ENCODE measurements at places on chromosomes 2 and 18.

GRCh38 chr2:219912491-219912921 lies 285.1 kb downstream of the SLC4A3 start:
- DNase-seq, result no peak

- no peak for DNase-seq
Observed at GRCh38 chr18:371609-371982, 103.7 kb upstream of the THOC1 start.

GRCh38 chr2:159185401-159186130 lies 100.9 kb downstream of the WDSUB1 start:
- no peak for DNase-seq

DNA sequence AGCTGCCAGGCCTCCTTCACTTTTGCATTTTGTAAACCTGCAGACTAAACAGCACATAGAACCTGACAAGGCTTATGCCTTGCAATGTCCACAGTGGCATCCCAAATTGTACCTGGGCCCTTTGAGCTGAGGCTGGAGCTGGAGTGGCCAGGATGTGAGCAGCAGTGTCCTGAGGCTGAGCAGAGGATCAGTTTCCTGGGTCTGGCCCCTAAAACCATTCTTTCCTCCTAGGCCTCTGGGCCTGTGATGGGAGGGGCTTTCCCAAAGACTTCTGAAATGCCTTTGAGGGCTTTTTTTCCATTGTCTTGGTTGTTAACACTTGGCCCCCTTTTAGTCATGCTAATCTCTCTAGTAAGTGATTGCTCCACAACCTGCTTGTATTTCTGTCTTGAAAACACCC lies 32.8 kb downstream of the FSIP2 start:
- DNase-seq, result no peak

DNA sequence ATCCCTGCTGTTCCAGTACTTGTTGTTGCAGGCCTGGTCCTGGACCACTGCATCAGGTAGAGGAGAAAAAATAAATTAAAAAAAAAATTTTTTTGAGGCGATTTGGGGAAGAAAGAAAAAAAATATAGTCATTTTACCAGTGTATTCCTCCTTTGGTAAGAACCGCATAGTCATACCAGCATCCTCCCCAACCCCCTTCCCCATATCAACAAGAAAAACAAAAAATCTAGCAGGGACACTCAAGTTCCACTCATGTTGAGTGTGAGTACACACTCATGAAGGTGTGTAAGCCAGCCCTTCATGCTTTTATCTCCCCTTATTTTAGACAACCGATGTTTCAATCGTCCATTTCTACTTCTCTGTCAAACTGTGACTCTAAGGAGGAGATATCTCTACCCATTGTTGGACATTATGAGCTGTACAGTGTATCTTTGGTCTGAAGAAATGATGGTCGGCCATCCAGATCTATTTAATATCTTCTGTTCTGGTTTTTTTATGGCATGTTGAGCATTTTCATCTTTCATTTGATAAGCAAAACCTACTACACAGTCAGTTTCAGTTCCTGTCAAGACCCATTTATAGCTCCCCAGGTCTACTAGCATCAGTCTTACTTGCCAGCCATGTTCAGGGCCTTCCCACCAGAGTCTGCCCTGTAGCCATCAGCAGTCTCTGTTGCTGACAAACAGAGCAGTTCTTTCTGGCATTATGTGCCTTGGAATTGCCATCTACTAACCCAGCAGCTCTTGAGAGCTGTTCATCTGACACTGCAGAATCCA lies 20.0 kb downstream of the ELP2 start:
- no peak for DNase-seq

DNA sequence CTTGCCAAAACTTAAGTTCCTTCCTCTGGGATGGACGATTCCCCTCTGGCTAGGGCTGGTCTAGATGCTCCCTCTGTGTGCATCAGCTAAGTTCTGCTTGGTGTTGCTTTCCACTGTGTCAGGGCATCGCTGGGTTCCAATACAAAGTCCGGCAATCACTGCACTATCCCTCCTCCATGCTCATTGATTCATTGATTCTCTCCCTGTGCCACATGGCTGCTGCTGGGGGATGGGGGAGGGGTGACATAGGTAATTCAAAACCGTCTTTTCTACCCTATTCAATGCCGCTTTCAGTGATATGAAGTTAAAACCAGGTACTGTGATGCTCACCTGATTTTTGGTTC lies 22.8 kb downstream of the IL1RN start:
- DNase-seq, result no peak

GRCh38 chr2:8752385-8752784 lies 70.5 kb downstream of the ID2 start:
- DNase-seq, result no peak

GRCh38 chr2:29729932-29730331 lies 191.5 kb downstream of the ALK start:
- DNase-seq, result no peak

- DNase-seq, result no peak
Observed at GRCh38 chr2:42376758-42377157, 15.7 kb upstream of the COX7A2L start.

DNA sequence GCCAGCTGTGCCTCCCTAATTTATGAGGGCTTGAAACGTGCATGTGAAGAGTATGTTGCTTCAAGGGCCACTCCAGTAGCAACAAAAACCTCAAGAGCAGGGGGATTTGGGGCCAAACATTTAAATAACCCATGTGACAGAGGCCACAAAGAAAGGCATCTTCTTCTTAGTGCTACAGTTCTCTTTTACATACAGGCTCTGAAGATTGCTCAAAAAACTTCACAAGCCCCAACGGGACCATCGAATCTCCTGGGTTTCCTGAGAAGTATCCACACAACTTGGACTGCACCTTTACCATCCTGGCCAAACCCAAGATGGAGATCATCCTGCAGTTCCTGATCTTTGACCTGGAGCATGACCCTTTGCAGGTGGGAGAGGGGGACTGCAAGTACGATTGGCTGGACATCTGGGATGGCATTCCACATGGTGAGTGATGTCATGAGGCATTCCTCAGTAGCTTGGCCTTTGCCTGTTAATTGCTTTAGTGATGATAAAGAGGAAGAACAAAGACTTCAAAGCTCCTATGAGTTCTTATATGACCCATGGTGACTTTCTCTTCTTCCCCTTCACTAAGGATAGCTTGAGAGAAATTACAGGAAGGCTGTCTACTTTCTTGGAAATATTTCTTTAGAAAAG lies 40.1 kb downstream of the NRP2 start:
- DNase-seq, result no peak

DNA sequence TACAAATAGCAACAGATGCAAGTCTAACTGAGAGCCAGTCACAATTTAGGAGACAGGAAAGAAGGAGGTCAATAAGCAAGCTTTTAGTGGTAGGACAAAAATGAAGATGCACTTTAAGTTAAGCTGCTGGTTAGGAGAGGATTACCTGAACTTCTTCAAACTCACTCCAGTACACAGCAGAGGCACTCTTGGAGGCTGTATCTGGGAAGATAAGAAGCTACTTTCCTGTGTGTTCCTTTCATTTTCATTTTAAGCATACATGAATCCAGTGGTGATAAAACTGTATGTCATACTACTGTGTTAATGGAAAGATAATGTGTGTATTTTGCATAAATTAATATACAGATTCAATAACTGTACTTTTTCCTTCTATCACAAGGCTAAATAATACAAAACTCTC lies 49.6 kb downstream of the HYCC2 start:
- no peak for DNase-seq

DNA sequence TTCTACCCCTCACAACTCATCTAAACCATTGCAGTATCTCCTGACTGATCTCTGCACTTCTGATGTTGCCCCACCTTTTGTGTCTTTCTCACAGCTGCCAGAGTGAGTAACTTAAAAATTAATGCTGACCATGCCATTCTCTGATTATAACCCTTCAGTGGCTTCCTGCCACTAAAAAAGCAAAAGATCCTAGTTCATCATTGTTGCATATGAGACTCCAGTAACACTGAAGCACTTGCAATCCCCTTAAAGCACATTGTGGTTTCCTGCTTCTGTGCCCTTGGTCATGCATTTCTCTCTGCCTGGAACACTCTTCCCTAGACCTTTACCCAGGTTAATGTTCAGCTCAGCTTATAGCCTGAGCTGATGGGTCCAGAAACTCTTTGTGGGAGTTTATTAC lies 95.1 kb upstream of the WDSUB1 start:
- no peak for DNase-seq

DNA sequence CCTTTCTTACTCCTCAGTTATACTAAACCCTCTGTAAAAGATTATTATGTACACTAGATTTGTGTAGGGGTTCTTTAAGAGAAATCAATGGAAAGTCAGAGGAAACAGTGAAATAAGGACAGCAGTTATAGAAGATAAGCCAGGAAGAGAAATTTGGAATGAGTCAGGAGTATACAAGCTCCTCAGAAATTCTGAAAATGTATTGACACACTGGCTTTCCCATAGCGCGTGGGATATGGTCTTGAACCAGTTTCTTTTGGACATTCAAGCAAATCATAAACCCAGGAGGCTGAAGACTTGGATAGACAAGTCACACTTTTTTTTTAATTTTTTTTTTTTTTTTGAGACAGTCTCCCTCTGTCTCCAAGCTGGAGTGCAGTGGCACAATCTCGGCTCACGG lies 316.1 kb upstream of the MMADHC start:
- no peak for DNase-seq

DNA sequence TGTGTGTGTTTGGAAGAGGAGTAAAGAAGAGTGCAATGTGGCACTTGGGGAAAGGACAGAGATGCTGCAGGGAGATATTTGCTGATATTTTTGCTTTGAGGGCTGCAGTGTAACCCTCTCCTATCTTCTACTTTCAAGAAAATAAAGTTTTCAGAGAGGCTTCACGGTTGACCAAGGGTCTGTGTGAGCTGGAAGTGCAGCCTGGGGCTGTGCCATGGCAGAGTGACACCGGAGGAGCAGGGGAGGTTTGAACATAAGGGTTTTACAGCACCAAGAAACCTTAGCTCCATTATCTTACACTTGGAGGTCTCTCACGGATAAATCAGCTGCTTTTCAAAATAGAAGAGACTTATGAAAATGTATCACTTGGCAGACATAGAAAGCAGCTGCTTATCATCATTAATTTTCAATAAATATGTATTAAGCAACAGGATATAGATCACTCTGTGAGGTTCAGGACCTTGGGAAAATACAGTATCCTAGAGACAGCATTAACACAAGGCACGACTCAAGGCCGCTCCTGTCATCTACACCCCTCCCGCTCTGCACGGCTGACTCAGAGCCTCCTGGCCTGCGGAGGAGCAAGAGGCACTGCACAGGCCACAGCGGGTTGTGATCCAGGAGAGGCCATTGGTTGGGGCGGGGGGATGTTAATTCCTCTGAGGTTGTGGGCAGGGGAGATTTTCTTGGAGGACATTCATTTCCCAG lies 127.8 kb downstream of the COPS8 start:
- DNase-seq, result no peak

GRCh38 chr18:12904012-12904516 lies 20.0 kb upstream of the PTPN2 start:
- peak; percentile 18 for DNase-seq

GRCh38 chr2:233056961-233057605 lies 3.1 kb upstream of the INPP5D start:
- DNase-seq, result no peak

Data from kidney capillary endothelial cell (primary cell).